Activated gamma-delta T cell treated with anti-CD3 and anti-CD28 coated beads, Interleukin-2, amount 50 U/mL, for 16 hours (primary cell): ENCODE measurements at places on chromosomes 3 and 15.

DNA sequence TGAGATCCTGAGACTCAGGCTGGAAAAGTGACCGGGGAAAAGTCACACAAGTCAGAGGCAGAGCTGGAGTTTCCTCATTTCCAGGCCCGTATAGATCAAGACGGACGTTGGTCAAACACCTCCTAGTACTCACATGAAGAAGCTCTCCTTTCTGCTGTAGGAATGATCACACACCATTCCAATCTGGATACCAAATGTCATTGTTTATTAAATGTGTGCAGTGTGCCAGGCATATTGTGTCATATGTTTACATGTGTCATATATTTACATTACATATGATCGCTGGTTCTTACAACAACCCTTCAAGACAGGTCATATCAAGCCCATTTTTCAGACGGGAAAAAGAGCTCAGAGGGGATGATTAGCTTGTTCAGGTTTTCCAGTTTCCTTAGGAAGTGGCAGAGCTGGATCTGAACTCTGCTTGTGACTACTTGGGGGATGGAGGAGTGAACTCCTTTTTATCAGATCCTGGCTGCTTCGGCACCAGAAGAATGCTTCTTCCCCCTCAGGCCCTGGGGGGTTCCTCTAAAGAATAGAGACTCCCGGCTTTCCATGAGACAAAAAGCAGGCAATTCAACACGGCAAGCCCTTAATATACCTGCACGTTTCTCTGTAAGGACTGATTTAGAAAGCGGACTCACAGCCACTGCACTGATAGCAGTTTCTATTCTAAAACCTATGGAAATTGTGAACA lies 41.9 kb downstream of the FAM43A start:
- no peak for DNase-seq

DNA sequence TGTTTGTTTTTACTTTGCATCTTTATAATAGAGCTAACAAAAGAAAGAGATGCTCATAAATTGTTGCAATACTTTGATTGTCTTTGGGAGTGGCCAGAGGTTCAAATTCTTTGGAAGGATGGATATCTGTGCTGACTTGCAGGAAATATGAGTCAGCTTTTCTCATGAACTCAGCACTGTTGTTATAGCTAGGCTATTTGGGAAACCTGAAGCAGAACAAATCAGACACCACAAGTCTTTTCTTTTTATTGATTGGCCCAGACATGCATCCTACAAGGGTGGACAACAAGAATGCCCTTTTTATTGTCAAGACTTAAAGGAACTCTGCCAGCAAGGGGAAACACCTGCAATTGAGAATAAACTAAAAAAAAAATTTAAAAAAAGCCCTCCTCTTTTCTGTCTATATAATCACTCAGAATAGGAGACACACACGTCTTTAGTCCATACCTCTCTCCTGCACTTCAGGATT lies 4.6 kb upstream of the DENND4A start:
- DNase-seq, result no peak

DNA sequence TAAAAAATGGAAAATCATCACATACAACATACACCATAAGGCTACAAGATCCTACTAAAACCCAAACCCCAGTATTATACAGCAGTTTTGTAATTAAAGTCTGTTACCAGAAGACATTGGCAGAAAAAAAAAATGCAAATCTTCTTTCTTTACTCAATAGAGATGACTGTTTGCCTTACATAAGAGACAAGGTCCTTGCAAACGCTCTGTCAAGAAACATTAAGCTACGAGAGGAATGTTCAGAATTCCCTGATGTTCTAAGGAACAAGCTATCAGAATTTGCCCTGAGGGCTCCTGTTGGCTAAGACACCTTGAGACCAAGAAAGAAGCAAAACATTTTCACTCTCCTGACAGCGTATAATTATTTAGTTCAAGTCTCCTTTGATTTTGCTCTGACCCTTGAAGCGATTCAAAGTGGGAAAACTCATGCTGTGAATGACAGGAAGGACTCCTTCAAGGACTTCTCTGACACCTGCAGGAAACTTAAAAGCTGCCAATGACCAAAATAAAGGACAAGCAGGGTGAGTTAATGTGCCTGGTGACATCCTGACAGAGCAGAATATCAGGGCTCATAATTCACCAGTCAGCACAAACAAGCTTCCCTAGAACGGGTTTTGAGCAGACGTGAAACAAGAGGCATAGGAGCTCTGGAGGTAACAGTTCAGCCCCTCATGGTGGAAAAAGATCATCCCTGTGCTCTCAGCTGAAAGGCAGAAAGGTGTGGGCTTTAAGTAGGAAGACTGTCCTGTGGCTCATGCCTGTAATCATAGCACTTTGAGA lies 2.5 kb downstream of the SCAMP2 start:
- DNase-seq, result no peak

DNA sequence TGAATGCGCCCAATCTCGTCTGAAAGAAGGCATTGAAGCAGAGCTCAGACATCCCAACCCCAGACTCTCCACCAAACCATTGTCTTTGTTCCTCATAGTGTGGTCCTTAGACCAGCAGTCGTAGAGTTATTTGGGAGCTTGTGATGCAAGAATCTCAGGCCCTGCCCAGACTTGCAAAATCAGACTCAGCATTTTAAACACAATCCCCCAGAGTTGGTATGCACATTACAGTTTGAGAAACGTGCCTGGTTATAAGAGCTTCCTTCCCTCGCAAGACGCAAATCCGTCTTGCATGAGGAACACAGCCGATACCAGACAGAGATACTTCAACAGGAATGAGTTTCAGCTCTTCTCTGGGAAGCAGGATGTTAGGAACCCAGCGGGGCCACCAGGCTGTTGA lies 38.9 kb upstream of the IREB2 start:
- DNase-seq, result no peak

DNA sequence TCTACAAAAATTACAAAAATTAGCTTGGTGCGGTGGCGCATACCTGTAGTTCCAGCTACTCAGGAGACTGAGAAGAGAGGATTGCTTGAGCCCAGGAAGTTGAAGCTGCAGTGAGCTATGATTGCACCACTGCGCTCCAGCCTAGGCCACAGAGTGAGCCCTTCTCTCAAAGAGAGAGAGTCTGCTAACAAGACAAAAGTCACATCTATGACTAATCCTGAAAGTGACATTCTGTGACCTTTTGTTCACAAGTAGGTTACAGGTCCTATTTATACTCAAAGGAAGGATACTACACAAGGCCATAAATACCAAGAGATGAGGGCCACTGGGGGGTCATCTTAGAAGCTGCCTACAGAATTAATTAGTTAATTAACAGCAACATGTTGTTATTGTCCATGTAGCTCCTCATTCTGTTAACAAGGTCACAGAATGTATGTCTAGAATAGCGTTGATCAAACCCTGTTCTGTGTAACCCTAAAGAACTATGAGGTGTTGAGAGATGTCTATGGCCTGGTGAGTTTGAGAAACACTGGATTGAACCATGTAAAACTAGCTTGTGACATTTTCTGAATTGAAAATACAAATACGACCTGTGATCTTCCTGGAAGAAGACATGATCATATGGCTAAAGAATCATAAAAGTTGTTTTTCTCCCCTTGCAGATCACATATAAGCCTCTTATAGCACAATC lies 97.0 kb downstream of the SAMMSON start:
- DNase-seq, result no peak

DNA sequence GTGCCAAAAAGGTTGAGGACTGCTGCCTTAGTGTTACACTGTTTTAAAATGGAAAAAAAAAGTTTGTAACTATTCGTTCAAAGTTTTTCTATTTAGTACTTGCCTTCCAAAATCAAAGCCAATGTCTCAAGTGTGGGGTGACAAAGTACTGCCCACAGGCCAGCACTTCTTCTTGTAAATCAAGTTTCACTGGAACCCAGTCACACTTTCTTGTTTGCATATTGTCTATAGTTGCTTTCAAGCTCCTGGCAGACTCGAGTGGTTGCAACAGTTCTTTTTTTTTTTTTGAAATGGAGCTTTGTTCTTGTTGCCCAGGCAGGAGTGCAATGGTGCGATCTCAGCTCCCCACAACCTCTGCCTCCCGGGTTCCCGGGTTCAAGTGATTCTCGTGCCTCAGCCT lies 75.3 kb upstream of the RPL35A start:
- no peak for DNase-seq

- no peak for DNase-seq
These were observed 112.3 kb downstream of the RORA start for GRCh38 chr15:61116825-61117224.

- DNase-seq, result peak; percentile 5
These were observed 34.0 kb downstream of the LYZL4 start for GRCh38 chr3:42376344-42376798.

DNA sequence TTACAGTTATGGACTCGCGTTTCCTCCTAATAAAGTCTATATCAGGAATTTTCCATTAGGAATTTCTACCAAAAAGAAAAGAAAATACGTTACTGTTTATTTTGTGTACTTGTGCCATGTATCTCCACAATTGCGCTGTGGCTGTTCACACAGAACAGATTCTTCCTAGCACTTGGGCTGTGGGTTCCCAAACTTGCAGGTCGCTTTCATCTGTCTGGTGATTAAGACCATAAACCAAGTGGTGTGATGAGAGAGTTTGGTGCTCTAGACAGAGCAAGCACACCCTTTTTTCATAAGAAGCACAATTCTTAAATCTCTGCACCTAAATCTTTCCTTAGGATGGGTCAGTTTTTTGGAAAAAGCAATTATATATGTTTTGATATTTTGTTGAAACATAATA lies 203.3 kb downstream of the TP63 start:
- DNase-seq, result no peak

DNA sequence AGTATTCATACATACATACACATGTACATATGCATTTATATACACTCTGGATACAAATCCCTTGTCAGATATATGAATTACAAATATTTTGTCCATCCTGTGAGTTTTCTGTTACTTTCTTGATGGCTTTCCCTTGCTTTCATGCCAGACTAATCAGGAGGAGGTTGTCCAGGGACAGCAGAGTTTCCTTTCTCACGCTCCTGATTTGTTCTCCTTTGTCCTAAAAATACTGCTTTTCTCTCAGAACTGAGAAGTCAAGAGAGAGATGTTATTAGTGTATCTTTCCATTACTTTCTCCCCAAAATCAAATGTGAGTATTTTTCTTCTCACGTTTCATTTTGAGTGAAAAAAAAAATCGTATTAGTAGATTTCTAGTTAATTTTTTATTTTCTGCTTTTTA lies 12.1 kb upstream of the TCAIM start:
- DNase-seq, result no peak

- no peak for DNase-seq
These were observed 34.9 kb downstream of the ABHD2 start for GRCh38 chr15:89123181-89123525.

DNA sequence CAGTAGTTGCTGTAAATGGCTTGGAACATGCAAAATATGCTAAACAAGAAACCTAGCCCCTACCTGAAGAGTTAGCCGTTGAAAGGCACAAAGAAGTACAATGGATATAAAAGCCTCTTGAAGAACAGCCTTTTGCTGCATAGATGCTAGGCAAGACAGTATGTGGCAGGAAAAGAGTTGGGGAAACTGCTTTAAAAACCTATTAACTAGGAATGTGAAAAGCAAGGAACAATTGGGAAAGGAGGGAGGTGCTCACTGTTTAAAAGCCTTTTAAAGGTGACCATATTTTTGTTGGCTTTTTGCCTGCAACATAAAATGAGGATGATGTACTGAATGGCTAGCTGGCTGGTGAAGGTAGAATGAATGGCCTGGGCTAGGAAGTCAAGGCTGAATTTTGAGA lies 24.5 kb upstream of the SOX2 start:
- DNase-seq, result no peak

GRCh38 chr15:68417897-68418296 lies 14.1 kb downstream of the ITGA11 start:
- DNase-seq, result no peak

DNA sequence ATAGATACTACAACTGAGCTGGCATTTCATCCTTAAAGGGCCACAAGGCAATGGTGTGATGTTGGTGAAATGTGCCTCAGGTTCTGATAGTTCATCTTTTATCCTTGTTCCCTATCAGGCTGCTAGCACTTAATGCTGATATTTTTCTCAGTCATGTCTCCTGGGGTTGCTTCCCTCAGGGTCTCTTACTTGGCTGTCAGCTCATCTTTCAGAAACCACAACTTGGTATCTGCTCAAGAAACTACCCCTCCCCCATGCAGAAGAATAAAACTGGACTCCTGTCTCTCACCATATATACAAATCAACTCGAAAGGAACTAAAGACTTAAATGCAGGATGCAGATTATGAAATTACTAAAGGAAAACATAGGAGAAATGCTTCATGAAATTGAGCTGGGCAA lies 308.1 kb downstream of the CHST2 start:
- DNase-seq, result no peak

GRCh38 chr3:186451371-186451770 lies 89.3 kb upstream of the DGKG start:
- DNase-seq, result no peak

DNA sequence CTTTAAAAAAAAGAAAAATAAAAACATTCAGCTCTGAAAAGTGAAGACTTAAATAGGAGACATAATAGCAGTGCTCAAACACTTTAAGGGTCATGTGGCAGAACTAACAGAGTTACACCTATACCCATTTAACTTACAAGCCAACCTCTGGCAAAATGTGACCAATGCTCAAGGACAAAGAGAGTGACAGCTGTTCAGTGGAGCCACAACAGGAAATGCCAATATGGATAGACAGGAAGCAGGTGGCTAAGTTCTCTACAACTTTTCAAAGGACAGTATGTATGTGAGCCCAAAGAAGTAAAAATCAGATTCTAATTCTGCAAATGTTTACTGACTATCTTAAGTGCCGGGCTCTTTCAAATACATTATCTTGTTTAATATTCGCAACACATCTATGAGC lies 3.4 kb downstream of the TMCC1 start:
- DNase-seq, result no peak

- no peak for DNase-seq
These were observed 25.3 kb downstream of the RAD18 start for GRCh38 chr3:8938021-8938420.

DNA sequence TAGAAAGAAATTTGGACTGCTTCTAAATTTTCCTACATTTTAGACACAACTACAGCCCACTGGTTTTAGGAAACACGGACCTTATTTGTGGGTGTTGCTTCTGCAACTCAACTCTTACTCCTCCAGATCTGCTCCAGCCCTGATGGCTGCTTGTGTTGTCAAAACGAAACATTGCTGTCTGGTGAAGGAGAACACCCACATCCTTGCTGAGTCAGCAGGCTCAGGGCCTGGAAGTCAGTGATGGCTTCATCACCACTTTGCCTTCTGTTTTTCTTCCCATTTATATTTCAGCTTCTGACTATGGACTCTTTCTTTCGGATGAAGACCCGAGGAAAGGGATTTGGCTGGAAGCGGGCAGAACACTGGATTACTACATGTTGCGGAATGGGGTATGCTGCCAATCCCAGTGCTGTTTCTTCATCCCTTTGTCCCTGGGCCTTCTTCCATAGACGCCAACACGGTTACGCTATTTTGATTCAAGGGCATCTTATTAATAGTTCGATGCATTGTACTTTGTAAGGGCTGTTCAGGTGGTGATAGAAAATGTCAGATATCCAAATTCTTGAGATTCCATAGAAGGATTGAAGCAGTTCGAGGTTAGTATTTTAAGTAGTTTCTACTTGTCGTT lies 392.6 kb upstream of the TPM1 start:
- DNase-seq, result no peak

DNA sequence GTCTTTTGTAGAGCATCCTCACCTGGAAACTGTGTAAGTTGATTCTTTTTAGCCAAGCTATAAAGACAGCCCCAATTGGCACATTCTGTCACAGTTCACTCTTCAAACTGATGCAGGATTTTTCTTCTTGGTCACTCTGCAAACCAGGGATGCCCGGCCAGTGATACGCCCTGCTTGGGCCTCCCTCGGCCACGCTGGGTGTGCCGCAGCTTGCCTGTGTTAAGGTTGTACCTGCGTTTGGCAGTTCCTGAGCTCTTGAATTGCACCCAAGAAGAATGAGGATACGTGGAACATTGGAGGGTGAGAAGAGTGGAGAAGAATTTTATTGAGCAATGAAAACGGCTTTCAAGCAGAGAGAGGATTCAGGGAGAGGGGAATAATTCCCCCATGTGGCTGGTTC lies 49.9 kb downstream of the PSMD6 start:
- DNase-seq, result no peak
